Stomach (tissue), 19 donors: ENCODE measurements at places on chromosomes 5 and 9. TPM values are rescaled to one million over a fixed set of nuclear protein-coding genes. Genes with fewer than 3 reads are reported as not detected.

DNA sequence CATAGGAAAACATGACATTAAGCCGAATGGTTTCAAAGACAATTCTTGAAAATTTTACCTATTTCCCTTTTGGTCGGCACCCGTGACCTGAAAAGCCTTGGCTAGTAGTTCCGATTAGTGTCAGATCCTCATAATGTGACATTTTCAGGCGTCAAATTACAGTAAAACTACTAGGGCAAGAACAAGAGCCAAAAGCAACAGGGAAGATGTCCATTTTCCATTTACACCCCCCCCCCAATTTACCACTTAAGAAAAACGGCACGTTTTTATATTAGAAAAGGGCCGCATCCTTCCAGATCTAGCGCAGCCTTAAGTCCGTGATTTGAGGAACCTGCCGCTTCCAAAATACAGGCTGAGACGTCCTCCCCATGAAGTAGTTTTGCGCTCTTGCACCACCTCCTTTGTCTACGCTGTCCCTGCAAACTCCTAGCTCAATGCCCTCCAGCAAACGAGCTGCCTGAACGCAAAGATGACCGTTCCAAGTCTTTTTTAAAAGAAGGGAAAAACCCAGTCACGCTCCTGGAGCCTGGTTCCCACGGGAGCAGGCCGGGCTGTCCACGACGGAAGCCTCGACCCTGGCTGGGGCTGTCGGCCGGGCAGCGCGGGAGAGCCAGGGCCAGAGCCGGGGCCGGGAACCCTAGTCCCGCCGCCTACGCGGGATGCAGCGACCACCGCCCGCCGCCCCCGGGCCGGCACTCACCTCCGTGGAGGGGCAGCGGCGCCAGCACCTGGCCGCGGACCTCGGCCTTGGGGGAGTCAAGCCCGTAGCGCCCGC is 616 bp downstream of the RNF130 start:
- peak; percentile 70 for DNase-seq

DNA sequence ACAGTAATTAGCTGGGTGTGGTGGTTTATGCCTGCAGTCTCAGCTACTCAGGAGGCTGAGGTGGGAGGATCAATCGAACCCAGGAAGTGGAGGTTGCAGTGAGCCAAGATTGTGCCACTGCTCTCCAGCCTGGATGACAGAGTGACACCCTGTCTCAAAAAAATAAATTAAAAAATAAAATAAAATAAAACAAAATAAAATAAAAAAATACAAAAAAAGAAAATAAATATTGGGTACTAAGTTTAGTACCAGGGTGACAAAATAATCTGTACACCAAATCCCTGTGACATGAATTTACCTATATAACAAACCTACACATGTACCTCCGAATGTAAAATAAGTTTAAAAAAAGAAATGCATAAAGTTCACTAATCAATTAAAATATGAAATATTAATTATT is 666.0 kb upstream of the CDH18 start:
- DNase-seq: no peak

DNA sequence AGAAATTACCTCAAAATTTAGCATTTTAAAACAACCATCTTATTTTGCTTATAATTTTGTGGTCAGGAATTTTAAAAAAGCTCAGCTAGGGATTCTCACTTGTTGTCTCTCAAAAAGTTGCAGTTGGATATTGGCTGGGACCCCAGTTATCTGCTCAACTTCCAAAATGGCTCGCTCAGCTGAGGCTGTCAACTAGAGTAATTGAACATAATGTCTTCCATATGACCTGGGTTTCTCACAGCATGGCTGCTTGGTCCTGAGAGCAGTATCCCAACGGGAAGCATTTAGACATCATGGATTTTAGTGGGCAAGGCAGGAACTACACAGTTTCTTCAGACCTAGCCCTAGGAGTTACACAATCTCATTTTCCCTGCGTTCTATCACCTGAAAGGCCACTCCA is 63.6 kb upstream of the SPEF2 start:
- no peak for DNase-seq

- no peak for DNase-seq
Measured at GRCh38 chr5:89297066-89297465, 414.1 kb upstream of the MEF2C start.

DNA sequence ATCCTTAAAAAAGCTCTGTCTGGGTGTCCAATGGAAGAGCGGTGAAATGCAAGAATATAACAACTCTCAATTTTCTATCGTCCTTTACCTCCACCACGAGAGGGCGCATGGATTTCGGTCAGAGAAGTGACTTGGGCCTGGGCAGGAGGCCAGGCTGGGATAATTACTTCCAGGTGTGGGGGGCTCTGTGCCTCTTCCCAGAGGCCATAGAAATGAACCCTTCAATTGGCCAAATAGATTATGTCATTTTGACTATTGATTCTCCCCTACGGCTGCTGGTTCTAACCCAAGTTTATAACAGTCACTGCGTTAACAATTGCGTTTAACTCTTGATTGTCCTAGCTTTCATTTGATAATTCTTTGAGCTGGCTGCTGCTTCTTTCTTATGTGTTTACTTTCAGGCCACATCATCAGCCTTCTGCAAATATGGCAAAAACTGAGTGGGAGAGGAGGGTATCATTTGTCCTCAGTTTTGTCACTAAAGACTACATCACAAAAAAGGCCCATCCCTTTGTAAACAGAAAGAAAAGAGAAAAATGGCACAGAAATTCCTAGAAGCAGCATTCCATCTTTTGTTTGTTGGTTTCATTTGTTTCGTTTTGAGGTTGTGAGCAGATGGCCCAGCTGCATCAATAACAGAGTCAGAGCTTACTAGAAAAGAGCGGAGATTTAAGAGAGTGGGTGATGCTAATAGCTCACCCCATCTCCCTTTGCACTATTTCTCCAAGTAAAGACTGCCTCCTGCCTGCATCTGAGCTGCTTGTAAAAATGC is 45.4 kb upstream of the ZFR start:
- DNase-seq: peak; percentile 76

MLANA gene
- not detected for total RNA-seq
